ENCODE measurements at places on chromosomes 6 and 20. TPM values are rescaled to one million over a fixed set of nuclear protein-coding genes. Genes with fewer than 3 reads are reported as not detected.

DNA sequence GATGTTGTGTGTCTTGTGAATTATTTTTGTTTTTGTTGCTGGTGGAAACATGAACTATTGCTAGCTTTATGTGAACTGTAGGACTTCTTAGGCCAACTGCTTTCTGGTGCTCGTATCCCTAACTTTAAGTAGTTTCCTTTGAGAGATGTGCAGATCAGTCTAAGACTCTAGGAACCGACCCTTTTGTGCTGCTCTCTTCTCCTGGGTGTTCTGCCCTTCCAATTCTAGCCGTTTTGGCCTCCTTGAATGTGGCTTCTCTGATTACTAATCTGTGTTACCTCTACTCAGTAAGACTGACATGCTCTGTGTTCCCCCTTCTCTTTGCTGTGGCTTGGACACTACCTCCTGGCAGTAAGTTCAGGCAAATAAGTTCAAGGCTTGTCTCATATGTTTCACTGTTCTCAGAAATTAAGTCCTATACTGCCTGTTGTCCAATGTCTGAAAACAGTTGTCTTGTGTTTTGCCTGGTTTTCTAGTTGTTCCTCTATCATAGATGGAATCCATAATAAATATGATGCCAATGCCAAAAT is 58.0 kb downstream of the FOXO3 start:
- DNase-seq = no peak

DNA sequence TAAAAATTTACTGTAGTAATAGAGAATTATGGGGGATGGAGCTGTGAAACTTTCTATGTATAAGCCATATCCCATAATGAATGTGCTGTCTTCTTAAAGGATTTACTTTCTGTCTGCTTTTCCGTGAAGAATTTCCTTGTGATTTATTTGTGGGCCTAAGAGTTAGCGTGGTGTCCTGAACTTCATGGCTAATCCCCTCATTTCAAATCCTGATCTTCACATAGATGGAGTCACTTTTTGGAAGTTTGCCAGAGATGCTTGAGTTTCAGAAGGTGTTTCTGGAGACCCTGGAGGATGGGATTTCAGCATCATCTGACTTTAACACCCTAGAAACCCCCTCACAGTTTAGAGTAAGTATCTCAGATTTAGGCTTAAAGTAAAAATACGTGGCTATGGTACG is 19.4 kb upstream of the CLDN20 start:
- DNase-seq = no peak

DNA sequence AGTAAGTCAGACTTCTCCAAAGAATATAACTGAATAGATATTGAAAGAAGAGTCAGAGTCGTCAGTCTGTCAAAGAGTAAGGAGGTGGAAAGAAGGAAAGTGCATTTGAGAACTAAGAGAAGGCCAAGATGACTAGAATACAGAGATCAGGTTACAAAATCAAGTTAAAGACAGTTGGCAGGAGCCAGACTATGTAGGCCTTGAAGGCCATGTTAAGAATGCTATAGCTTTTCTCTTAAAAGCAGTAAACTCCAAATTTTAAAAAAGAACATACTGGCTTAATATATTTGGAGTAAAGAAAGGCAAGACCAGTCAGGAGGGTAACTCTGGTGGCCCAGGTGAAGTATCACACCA is 68.8 kb downstream of the IBTK start:
- no peak for DNase-seq

- DNase-seq = no peak
Measured at GRCh38 chr20:8389381-8390036, 257.4 kb downstream of the PLCB1 start.

- peak; percentile 85 for DNase-seq
Measured at GRCh38 chr6:90285611-90286381, 10.8 kb downstream of the BACH2 start.

DNA sequence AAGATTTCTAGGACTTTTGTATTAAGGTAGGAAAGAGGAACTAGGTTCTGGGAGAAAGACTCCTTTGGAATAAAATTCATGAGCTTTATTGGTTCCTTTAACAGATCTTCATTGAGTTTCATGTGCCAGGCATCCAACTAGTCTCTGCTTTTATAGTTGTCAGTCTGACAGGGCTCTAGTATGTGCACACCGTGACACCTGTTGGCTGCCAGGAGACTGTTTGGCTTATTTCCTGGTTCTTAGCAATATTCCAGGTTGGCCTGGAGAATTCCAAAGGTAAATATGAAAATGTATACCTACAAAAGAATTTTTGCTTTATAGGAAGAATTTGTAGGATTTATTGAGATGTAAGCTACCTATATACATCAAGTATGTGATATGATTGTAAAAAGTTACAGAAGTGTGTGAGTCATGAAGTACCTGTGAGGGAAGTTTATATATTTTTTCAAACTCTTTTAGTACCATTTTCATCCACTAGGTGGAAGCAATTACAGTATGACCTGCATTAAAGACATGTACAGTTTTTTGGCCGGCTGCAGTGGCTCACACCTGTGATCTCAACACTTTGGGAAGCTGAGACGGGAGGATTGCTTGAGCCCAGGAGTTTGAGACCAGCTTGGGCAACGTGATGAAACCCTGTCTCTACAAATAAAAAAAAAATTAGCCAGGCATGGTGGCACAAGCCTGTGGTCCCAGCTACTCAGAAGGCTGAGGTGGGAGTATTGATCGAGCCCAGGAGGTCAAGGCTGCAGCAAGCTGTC is 35.2 kb downstream of the NDUFAF5 start:
- no peak for DNase-seq

GRCh38 chr20:44394702-44395460 is 39.4 kb downstream of the HNF4A start:
- no peak for DNase-seq

GRCh38 chr6:48111143-48111506 is at the start of gene PTCHD4:
PTCHD4 (minus strand) TSS chr6:48111197; CDS start chr6:48068957, 42,240 bp downstream.
- no peak for DNase-seq

GRCh38 chr6:140817176-140817575 is 1315.5 kb upstream of the GJE1 start:
- DNase-seq = no peak

DNA sequence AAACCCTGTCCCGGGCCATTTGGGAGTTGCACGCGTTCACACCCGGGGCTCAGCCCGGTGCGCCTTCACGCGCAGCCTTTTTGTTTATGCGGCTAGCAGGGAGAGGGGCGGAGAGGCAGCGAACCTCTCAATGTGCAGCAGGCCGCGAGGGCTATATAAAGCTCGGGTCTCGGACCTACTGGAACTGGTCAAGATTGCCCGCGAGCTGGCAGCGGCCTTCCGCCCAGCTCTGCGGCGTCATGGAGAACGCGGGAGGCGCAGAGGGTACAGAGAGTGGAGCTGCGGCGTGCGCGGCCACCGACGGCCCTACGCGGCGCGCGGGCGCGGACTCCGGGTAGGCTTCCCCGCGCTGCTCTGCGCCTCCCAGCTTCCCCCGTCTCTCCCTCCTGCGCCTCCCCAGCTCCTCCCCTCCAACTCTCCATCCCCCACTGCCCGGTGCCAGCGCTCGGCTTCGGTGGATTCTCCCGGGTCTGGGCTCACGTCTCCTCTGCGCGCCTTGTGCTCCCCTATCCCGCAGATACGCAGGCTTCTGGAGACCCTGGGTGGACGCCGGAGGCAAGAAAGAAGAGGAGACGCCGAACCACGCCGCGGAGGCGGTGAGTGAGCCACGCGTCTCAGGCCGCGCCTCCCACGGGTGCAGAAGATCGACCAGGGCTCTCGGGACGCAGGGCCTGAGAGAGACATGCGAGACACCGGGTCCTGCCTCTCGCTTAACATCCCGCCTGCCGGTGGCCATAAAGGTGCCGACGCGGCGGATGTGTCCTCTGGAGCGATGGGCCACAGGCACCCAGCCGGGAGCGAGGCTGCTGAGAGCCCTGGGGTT is at the start of gene RIPPLY2:
RIPPLY2 (plus strand) TSS at position 183 of the 823 bp plus-strand sequence; CDS start at position 240, 57 bp downstream.
- DNase-seq = no peak

DNA sequence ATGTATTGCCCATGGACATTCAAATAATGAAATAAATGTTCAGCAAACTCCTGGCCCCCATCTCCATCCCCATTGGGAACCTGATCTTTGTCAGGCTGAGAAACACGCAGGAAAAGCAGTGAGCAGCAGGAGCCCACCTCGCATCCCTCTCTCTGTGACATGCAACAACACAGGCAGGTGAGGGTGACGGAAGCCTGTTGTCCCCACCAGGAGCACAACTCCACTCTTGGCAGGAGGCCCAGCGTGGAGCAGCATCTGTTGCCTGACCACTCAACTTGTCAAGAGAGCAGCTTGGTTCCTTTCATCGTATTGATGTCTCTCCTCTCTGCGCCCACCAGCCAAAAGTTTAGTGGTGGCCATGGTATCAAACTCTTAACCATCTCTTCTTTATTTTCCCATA is 586.9 kb upstream of the ARID1B start:
- DNase-seq = no peak

DNA sequence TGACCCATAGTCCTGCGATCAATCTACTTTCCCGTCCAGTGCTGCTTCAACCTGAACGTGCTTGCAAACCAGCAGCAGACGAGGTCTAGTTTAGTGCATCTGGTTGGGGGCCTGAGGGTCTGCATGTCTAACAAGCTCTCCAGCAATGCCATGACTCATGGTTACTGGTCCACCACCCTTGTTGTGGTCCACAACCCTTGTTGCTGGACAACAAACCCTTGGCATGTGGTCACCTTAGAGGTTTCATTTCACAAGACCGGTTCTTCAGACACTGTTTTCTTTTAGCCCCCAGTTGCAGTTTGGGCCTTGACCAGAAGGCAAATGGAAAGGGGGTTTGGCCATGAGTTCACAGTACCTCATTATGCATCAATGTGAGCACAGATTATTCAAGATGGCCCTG is 424.8 kb downstream of the QKI start:
- DNase-seq = no peak

- DNase-seq = no peak
Measured at GRCh38 chr6:135576055-135576454, 78.5 kb upstream of the AHI1 start.

DNA sequence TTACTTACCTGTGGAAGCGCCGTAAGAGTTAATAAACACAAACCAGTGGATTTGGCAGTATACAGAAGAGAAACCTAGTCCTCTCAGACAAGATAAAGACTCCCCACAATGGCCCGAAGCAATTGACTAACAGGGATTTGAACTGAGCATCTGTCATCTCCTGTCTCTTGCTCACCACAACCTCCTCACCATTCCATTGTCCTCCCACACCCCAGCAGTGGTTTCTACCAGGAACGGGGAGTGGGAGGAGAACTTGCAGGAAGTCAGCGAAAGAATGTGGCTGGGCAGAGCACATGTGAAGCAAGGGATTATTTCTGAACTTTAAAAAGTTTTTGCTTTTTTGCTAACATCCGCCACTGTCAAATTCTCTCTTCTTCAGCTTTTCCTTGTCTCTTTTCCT is 24.6 kb upstream of the TAAR1 start:
- DNase-seq = no peak

- DNase-seq = no peak
Measured at GRCh38 chr6:106519460-106520394, 109.6 kb downstream of the RTN4IP1 start.

GRCh38 chr6:94813806-94814205 is 763.5 kb upstream of the MANEA start:
- DNase-seq = no peak

DNA sequence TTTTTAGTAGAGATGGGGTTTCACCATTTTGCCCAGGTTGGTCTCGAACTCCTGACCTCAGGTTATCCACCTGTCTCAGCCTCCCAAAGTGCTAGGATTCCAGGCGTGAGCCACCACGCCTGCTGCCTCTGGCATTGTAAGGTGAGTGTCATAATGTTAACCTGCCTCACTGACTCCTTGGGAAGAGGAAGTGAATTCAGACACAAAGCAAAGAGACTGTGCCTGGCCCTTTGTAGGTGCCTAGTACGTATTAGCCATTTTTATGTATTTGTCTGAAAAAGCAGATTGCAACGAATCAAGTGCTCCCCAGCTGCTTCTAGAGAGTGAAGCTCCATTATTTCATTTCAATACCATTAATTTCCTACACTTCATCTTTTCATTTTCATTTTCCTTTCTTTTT is 260.5 kb downstream of the SAMD5 start:
- DNase-seq = no peak

DNA sequence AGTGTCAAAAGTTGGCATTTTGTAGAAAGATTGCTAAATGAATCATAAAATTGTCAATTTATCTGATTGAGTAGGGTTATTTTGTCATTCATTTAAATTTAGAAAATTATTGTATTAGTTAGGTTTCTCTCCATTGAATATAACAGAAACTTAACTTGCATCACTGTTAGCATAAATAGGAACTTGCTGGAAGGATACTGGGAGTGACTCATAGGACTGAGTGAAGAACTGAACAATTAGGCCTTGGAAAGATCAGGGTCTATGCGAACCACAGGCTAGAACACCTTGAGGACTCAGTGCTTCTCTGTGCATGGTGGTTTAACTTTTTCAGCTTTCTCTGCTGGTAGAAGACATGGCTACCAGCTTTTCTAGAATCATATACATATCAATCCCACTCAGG is 67.7 kb upstream of the IFNGR1 start:
- DNase-seq = no peak

GRCh38 chr6:108762394-108762793 is 85.8 kb upstream of the ARMC2 start:
- no peak for DNase-seq

GRCh38 chr6:23656255-23657194 is 469.5 kb upstream of the NRSN1 start:
- DNase-seq = no peak

GRCh38 chr20:55273149-55273548 is 732.2 kb downstream of the CBLN4 start:
- DNase-seq = no peak

GRCh38 chr6:169158174-169158573 is 95.5 kb downstream of the THBS2 start:
- DNase-seq = peak; percentile 74

GRCh38 chr20:4717816-4718570 is 3.7 kb upstream of the PRND start:
- peak; percentile 31 for DNase-seq

The C20orf204 gene
- total RNA-seq = not detected

The NMBR gene
- not detected for total RNA-seq

The PTP4A1 gene
- 33.3 TPM for total RNA-seq

The VSX1 gene
- not detected for total RNA-seq

The WFDC12 gene
- not detected for total RNA-seq

The SNAP91 gene
- 0.64 TPM for total RNA-seq

The HMGCLL1 gene
- total RNA-seq = 0.21 TPM

The NR2E1 gene
- total RNA-seq = not detected

The MOG gene
- total RNA-seq = not detected

The ADGRF5 gene
- total RNA-seq = 29.6 TPM

The AK9 gene
- total RNA-seq = 0.75 TPM

All from ascending aorta (tissue), 2 donors.